ENCODE measurements at places on chromosomes 3 and 15. TPM values are rescaled to one million over a fixed set of nuclear protein-coding genes. Genes with fewer than 3 reads are reported as not detected.

TNFAIP8L3 gene
- total RNA-seq = 2.9 TPM

LDHAL6B gene
- not detected for total RNA-seq

TM4SF4 gene
- total RNA-seq = not detected

PSTPIP1 gene
- total RNA-seq = not detected

CHRNA5 gene
- 2.0 TPM for total RNA-seq

MON1A gene
- total RNA-seq = 20.5 TPM

IL17RB gene
- total RNA-seq = not detected

SLC24A5 gene
- not detected for total RNA-seq

MCTP2 gene
- 53.6 TPM for total RNA-seq

CPLX3 gene
- not detected for total RNA-seq

LAMB2 gene
- 395 TPM for total RNA-seq

ST3GAL6 gene
- 6.9 TPM for total RNA-seq

GPR149 gene
- not detected for total RNA-seq

CSPG4 gene
- total RNA-seq = 15.3 TPM

PDZRN3 gene
- total RNA-seq = 15.3 TPM

SLC28A1 gene
- total RNA-seq = not detected

FES gene
- total RNA-seq = 8.8 TPM

VEPH1 gene
- total RNA-seq = 131 TPM

GPR160 gene
- 0.44 TPM for total RNA-seq

ARF4 gene
- 428 TPM for total RNA-seq

FBXW12 gene
- total RNA-seq = not detected

ZNF385D gene
- total RNA-seq = not detected

ATOSA gene
- 16.9 TPM for total RNA-seq

CFAP100 gene
- not detected for total RNA-seq

SLC7A14 gene
- 3.9 TPM for total RNA-seq

FEZF2 gene
- total RNA-seq = not detected

GOLGA6B gene
- not detected for total RNA-seq

SYNPR gene
- total RNA-seq = not detected

ATR gene
- 42.1 TPM for total RNA-seq

PIERCE2 gene
- total RNA-seq = 1.8 TPM

All from placental pericyte (primary cell).